Right forelimb (tissue), 1 donor: ENCODE measurements at places on chromosomes 7 and 10.

DNA sequence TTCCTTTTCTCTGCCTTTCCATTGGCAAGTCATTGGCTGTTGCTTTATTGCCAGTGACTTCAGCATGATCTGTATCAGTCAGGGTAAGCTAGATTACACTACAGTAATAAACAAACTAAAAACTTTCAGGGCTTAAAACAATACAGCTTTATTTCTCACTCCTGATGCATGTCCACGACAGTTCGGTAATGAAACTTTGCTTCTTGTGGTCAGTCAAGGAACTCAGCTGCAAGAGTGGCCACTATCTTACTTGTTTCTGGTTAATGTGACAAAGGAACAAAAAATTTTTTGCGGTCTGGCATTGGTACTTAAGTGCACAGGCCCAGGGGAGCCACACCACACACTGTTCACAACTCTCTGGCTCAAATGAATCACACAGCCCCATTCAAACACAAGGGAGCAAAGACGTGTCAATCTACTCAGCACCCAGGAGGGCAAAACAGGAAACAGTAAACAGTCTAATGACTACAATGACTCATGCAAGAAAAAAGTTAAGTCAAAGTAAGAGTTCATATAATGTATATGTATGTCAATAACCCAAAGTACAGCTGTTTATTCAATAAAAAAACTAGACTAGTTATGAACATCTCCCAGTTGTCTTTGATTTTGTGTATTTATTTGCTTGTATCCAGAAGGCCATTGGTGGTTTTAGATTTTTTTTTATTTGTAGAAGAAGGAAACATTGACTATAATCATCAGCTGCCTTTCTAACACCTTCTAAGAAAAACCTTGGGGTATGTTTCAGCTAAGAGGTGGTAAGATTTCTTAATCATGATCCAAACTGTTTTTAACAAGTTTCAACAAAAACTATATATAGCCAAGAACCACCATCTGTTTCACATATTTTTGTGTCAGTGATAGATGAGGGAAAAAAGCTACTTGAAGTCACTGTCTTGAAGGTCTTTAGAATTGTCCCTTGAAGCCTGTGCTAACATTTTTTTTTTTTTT lies 134.4 kb upstream of the FAM3C start:
- DNase-seq, result no peak

DNA sequence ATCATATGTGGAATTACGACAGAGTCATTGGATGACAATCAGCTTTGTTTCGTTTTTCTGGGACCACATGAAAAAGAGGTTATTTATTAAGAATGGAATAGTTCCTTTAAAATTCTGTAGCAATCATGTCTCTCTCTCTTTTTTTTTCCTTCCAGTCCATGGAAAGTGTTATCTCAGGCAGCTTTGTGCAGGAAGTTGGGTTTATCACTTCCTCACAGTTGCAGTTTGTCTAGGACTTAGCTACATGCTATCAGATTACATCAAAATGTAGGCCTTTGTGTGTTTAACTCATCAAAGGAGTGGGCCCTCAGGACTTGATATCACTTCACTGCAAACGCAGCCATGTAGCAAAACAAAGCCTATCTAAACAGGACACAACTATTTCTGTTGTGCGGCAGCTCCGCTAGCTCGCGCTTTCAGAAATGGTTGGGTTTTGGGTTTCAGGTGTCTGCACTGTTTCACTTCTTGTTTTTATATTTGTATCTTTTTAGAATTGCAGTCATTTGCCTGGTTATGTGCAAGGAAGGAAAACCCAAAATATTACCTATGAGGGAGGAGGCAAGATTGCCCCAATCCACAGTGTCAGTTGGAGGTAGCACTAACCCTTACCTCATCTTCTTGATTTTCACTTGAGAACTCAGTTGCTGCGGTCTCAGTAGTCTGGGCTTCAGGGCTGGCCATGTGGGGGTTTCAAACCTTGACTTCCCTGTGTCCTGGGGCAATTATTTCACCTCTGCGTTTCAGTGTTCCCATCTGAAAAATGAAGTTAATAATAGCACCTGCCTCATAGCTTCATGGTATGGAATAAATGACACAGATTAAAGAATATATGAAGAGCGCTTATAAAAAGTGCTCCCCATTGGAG lies 66.7 kb downstream of the HHEX start:
- DNase-seq, result no peak

GRCh38 chr10:16699435-16700057 lies 117.7 kb downstream of the RSU1 start:
- no peak for DNase-seq

DNA sequence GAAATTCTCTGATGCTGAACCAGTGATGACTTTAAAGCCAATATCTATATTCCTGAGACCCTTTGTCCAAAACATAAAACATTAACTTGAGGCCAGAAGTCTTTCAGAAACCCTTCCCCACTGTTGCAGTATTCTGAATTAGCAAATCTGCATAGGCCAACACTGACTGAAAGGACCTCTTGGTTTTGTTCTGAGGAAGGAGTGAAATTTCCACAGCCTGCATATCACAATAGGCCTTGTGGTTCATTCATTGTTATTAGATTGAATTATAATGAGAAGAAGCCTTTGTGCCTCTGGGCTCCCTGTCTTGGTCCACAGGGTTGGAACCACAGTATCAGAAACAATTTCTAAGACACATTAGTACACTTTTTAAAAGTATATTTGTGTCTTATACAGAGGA lies 90.3 kb downstream of the CCNY start:
- no peak for DNase-seq

- DNase-seq, result no peak
Observed at GRCh38 chr7:44681645-44682044, 67.0 kb upstream of the ZMIZ2 start.

- DNase-seq, result no peak
Observed at GRCh38 chr10:20877986-20878983, 18.8 kb downstream of the NEBL start.

DNA sequence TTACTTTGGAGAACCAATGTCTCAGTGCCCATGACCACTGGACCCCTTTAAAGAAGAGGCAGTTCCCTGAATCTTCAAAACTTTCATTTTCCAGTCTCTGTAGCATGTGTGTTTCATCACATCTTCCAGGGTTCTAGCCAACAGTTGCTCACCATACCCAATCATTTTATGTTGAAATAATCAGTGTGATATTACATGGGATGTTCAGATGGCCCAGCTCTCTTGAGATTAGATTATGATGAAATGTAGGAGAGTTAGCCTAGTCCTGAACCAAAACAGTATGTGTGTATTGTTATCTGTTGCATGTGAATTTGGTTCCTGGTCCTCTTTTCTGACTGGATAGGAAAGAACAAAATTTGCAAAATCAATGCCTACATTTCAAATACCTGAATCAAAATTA lies 144.5 kb downstream of the ANKRD7 start:
- no peak for DNase-seq

GRCh38 chr7:157152391-157152937 lies 13.7 kb downstream of the UBE3C start:
- DNase-seq, result no peak

GRCh38 chr10:46239247-46239646 lies 47.5 kb upstream of the ANTXRL start:
- DNase-seq, result no peak

DNA sequence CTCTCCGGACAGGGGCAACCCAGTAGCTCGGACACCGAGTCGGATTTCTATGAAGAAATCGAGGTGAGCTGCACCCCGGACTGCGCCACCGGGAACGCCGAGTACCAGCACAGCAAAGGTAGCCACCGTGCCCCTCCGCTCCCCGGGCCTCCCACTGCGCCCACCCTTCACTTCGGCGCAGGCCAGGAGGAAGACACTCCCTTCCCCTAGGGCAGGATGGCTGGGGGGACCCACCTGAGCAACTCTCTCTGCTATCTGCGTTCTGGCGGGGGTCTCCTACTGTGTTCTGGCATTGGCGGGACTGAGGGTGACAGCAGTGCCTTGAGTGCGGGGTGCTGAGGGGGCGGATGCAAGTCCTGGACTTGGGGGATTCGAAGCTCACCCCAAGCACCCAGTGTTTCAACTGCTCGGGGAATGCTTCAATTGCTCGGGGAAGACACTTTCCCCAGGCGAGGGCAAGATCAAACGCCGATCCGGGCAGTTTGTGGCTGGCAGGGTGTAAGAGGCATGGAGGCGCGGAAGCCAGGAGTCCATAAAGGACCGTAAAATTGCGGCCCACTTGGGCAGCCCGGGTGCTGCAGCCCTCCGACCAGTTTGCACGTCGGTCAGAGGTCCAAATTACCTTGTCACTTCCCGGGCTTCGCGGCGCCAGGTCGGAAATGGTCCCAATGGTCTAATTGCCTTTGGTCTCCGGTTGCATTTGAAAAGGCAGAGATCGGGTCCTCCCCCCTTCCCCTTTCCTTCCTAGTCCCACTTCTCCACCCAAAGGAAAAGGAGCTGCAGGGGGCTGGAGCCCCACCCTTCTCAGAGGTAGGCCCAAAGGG lies 950 bp downstream of the EVX1 start:
- no peak for DNase-seq

GRCh38 chr7:33559324-33559710 lies 346.0 kb upstream of the BMPER start:
- no peak for DNase-seq

DNA sequence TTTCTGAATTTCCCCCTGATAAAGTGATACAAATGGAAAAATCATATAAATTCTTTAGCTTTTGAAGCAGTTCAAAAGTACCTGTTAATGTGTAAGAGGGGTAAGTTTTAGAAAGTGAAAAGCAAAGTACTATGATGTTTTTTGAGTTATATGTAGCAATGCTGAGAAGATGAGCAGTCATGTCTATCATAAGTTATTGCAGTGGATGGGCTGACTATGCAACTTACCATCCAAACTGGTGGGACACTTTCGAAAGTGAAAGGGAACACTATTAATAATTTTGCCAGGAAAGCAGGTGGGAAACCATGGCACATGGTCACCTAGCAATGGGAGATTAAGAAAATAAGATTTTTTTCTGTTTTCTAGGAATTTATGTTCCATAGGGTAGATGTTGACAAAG lies 4.1 kb downstream of the MINPP1 start:
- DNase-seq, result no peak

DNA sequence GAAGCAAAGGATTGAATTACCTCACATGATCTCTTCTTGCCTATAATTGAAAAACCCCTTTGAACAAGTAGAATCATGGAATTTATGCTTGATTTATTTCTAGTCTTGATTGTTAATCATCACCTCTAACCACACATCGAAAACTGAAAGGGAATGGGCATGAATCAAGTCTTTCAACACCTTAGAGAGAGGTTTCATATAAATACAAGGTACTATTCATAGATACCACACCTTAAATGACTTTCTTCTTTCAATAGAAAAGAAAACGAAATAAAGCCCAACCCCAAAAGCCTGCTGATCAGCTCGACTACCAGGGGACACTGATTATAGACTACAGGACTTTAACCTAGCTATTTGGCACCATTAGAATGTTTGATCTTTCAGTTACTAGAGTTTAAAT lies 128.6 kb upstream of the PTPRZ1 start:
- no peak for DNase-seq

GRCh38 chr7:97003262-97004246 lies 1.8 kb upstream of the DLX6 start:
- peak; percentile 48 for DNase-seq

DNA sequence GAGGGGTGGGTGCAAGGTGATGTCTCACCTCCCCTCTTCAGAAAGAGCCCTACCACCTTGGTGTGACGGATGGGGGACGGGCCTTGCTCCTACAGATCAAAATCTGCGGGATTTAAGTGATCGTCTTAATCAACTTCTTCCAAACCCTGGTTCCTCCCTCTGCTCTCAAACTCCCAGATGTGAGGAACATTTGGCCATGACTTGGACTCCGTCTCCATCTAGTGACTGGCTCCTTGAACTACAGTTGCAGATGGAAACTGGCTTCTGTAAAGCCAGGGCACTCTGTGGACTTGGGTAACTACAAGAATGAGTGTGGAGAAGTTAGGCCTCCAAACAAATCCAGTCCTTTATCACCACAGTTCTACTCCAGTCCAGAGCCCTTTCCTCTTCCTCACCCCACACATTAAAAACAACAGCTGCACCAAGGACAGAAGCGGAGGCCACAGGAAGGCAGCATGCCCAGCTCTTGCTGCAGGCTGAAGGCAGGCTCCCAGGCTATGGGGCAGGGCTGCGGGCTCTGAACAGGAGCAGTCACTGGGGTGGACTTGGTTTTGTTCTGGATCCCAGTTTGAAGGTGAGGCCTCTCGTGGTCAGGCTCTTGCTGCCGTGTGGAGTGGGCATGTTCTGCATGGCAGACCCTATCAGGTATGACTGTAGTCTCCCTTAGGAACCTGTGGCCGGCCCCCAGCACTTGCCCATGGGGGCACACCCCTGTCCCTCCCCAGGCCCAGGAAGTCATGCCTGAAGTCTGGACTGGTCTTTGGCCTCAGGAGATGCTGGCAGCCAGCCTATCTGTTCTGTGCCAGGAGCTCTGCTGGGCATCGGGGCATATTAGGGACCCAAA lies 79.4 kb downstream of the VWC2 start:
- DNase-seq, result peak; percentile 75

- DNase-seq, result no peak
Observed at GRCh38 chr7:26648554-26648953, 215.8 kb downstream of the SKAP2 start.

- DNase-seq, result peak; percentile 84
Observed at GRCh38 chr10:76547352-76547972, 1090.1 kb downstream of the KCNMA1 start.

DNA sequence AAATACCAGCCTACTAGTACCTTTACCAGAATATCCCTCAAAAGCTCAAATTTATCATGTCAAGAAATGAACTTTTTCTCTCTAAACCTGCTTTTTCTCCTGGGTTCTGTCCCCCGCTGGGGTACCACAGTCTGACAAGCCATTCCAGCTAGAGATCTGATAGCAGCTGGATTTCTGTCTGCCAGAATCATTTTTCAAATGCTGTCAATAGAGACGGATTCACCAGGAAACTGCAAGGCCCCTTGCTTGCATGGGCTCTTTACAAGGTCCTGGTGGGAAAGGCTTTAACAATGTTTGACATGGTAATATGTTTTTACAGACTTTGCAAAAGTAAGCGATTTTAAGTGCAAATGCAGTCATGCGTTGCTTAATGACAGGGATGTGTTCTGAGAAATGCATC lies 4.9 kb upstream of the ANXA11 start:
- DNase-seq, result no peak

DNA sequence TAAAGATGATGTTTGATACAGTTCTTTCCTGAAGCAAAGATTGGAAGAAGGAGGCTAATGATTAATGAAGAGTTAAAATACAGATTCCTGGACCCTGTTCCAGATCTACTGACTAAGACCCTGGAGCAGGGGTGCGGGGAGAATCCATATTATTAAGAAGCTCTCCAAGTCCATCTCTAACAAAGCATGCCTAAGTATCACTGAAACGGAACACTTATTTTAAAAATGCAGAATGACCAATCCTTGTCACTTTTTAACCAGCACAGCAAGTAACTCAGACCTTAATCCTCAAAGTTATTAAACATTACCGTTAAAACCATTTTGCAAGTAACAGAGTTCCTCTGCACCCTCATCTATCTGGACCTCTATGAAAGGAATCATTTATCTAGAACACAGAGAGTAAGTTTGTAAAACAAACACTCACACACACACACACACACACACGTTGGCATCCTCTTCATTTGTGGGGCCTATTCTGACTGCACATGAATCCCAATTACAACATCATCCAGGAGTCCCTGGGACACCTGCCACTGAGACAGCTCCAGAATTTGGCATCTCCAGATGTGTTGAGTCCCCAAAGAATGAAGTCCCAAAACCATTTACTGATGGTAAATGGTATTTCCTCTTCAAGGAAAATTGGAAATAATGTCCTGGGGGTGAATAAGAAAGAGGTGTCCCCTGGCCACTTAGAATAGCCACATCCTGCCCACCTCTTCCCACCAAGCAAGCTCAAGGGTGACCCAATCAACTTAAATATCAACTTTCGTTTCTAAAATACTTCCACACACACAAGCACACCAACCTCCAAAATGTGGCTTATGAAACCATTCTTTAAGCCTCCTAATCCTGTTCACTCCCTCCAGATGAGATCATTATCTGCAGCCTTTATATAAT lies 117.5 kb downstream of the PARD3 start:
- no peak for DNase-seq
